ENCODE measurements at places on chromosomes 6 and 20.

DNA sequence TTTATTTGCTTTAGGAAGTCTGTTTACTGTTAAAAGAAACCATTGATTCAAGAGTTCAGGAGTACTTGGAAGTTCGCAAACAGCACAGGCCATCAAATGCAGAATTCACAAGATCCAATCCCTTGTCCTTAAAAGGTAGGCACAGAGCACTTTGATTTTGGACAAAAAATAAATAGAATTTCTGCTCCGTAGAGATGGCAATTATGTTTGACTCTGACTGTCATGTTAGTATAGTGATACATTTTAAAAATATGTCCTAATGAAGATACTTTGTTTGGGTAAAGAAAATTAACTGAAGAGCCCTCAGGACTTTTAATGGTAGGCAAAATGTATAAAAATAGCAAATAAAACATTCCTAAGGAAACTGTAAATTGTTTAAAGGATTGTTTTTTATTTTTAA lies 113.1 kb downstream of the JAG1 start:
- DNase-seq, result no peak

DNA sequence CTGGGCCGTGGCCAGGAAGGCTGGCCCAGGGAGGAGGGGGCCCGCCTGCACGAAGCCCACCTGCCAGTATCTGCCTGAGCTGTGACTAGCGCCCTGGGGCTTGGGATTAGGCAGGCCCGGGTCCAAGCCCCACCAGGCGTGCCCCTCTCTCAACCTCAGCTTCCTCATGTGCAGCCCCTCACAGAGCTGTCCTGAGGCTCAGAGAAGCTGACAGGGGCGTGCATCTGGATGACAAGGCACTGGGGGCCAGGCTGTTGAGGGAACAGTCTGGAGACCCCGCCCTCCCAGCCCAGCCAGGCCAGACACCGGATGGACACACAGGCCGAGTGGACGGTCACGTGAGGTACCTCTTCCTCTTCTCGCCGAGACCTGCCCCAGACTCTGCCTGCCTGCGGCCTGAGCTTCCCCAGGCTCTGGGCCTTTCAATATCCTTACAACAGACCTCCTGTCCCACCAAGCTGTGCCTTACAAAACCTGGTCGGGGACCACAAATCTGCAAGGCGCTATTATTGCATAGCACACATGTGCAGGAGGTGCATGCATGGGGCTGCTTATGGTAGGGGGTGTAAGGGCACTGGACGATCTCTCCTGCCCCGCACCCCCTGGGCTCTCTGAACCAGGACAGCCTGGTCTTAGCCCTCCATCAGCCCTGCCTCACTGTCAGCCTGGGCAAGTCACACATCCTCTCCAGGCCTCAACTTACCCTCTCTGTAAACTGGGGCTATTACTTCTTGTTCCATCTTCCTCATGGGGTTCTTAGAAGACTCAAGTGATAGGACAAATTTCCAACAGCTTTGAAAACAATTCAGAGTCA lies 20.0 kb downstream of the NOL4L start:
- no peak for DNase-seq

GRCh38 chr20:12375967-12376366 lies 458.3 kb downstream of the BTBD3 start:
- no peak for DNase-seq

GRCh38 chr6:137637121-137637520 lies 142.9 kb upstream of the OLIG3 start:
- no peak for DNase-seq

- no peak for DNase-seq
These were observed 231.4 kb downstream of the GJA1 start for GRCh38 chr6:121666814-121667213.

- DNase-seq, result no peak
These were observed 77.5 kb downstream of the C6orf118 start for GRCh38 chr6:165231581-165232561.

DNA sequence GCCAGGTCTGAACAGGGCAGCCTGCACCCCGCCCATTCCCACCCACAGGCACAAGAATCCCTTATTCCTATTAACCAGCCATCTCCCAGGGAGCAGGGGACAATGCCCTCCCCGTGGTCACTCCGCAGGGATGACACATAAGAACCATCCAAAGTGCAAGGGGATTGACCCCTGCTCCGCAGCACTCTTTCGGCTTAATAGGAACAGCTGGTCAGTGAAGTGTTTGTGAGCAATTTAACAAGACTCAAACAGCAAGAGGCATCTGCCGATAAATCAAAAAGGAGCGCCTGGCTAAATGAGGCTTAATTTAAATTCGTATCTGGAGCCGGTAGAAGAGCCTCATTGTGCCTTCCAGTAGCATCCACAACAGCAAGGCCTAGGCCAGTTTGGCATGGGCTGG lies 389.4 kb downstream of the RNGTT start:
- DNase-seq, result no peak

DNA sequence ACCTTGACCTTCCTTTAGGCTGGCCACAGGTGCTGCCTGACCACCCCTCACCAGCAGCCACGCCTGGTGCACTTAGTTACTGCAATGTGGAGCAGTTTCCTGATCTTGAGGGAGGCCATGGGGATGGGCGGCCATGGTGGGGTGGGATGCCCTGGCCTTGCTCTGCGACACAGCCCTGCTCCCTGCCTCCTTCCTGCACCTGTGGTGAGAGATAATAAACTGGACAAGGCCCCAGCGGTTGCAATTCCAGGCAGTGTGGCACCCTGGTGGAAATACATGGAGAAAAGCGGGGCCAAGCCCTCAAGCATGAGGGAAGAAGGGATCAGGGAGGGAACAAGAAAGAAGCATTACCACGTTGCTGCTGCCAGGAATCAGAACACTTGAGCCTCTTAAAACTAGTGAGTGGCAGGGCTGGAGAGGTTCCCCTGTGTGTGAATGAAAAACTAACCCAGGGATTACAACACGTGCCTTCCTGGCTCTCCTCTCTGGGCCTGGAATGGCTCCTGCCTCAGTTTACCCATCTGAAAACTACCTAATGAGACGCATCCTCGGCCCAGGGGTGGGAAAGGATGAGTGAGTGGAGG lies 213.2 kb downstream of the LY86 start:
- DNase-seq, result no peak

- DNase-seq, result no peak
These were observed 70.9 kb downstream of the QKI start for GRCh38 chr6:163485388-163485851.

DNA sequence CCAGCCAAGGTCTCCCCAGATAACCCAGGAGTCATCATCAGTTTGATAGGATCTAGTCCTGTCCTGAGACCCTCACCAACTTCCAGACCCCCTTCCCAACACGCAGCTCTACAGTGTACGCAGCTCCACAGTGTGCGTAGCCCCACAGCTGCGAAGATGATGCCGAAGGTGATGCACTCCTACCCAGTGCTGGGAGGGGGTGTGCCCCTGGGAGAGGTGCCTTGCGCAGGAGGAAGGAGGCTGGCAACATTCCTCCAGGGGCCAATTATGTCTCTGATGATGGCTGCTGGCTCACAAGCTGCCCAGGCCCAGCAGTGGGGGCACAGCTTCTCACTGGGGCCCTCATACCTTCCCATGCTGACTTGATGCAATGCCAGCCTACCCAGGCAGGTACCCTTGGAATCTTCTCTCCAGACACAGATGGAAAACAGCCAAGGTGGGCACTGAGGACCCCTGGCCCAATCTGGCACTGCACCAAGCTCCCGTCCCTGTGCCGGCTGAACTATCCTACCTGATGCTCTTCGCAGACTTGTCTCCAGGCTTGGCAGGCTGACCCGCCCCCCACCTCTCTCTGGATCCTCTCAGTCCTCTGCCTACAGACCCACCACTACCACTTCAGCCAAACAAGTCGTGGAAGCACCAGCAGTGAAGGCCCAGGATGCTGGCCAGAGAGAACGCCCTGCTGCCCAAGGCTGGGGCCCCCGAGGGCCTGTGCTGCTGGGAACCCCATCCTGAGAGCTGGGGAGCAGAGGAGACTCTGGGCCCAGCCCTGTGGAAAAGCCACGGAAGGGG lies 1.4 kb downstream of the ZNF512B start:
- no peak for DNase-seq

DNA sequence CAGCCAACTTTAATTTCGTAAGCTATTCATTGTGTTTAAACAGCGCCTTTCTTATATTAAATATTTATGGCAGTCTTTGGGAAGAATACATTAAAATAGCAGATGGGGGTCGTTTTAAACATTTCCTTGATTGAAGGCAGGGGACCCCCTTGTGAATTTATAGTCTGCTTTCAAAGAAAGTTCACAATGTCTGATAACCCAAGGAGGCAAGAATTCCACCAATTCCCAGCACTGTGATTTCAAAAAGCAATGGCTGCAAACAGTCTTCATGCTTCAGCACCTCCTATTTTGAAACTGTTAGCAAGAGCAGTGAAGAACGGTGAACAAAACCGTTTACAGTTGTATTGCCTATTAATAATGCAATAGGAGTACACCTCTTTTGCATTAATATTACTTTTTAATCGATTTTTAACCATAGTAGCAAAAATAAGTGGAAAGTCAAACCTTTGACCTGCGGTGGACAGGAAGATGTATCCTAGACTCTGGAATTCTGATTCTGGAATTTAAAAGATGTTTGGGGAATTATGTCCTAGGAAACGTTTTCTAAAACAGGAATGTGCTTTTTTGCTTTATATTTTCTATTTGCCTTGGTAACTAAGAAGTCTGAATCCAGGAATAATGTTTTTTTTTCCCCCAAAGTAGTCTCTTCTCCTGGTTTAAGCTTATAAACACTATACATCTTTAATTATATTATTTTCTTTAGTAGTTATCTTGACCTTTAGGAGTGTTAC lies 393.0 kb downstream of the CDKAL1 start:
- no peak for DNase-seq

- DNase-seq, result no peak
These were observed 101.5 kb downstream of the UNC5CL start for GRCh38 chr6:40937491-40937890.

DNA sequence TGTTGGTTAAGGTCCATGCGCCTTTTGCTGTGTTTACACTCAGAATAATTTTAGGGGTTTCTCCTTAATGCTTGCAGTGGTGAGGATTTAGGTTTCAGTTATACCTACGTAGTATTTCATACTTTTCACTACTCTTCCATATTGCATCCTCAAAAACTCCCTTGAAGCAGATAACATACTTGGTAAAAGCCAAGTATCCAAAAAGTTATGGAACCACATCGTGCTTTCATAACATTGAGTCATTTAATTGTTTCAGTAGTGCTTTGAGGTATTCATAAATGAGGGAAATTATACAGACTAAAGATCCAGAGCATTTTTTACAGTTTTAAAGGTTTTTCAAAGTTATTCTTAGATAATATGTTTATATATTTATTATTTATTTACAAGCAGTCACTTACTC lies 4.0 kb upstream of the ATXN1 start:
- no peak for DNase-seq

GRCh38 chr6:52617087-52617486 lies 40.2 kb upstream of the TRAM2 start:
- no peak for DNase-seq

DNA sequence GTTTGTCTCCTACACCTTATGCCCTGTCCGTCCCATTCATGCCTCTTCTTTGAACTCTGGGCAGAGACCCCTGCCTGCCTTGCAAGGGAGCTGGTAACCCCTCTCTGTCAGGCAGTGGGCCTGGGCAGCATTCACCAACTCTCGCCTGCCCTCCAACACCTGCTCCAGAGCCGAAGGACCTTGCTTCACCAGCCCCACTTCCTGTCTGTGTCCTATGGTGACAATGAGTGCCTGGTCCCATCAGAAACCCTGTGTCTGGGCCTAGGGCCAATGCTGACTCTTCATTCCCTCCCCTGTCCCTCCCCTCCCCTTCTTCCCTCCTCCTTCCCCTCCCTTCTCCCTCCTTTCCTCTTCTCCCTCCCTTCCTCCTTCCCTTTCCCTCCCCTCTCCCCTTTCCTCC lies 22.8 kb upstream of the PCMTD2 start:
- DNase-seq, result no peak

GRCh38 chr6:92710048-92710447 lies 709.3 kb downstream of the EPHA7 start:
- DNase-seq, result no peak

DNA sequence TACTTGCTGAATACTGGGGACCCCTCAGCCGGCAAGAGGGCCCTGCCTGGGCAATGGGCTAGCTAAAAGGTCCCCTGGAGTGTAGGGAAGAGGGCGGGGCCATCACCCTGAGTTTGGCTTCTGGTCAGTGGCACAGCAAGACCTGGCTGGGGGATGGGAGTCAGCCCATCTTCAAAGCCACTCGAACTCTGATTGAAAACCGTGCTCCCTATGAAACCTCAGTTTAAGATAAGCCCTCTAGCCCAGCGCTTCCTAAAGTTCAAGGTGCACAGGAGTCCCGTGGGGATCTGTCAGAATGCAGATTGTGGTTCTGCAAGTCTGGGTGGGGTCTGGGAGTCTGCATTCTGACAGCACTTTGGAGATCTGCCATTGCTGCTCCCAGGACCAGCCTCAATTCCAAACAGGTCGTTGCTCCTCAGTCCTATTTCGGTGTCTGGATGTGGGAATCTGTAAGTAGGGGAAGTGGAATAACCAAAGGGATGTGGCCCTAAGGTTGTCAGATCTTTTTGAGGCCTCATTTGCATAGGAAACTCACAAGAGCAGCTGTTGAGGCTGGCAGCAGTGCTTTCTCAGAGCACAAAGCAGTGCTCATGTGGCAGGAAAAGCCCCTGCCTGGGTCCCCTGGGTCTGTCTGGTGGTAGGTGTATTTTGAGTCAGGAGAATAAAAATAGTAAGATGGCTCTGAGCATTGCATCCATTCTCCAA lies 85.3 kb upstream of the SCP2D1 start:
- DNase-seq, result no peak

DNA sequence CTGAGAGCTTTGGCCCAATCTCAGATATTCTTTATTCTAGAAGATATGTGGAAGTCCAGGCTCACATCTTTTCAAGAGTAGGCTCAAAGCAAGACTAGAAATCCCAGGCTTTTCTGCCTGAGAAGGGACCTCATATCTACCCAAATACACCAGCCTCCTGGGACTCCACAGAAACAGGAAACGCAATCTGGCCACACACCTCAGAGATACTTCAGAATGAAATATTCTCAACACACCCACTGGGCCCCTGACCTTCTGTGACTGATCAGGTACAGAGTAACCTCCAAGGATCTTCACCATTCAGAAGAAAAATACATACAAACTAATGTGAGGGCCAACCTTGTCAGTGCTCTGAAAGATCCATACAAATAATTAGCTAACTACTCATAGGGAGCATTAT lies 183.2 kb downstream of the HIVEP2 start:
- DNase-seq, result no peak

DNA sequence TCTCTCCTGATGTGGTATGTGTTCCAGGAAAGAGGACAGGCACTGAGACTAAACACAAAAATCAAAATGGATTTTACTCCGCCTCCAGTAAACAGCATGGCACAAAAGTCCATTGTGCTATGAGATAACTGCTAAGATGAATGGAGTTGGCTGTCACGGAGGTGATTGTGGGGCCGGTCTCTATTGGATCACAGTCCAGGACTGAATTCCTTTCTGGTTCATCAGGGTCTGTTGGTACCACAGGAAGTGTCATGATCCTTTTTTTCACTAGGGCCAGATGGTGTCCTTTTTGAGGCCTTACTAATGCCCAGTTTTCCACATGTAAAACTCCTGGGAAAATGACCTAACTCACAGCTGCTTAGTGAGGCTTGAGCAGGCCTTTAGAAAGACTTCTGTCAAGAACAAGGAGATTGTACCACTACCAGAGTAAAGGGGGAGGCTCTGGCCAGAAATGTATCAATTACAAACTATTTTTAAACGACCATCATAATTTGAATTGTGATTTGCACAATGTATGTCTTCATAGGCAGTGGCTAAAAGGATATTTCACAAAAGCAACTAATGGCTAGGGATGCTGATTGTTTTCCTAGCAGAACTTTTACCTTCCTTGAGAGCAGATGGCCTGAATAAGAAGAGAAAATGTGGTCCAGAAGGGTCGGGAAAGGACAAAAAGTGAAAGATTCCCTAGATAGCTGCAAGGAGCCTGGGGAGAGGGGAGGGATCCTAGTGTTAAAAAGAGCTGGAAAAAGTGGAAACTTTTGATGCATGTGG lies 192.2 kb upstream of the POU3F2 start:
- no peak for DNase-seq

Data from stimulated activated CD4-positive, alpha-beta T cell treated with anti-CD3 and anti-CD28 coated beads, TNF-alpha, amount 100 ng/mL, for 24 hours (primary cell).